DMS53 (cell line): ENCODE measurements at places on chromosomes 2 and 18.
A peak's percentile ranks its signal among the peaks of the same experiment; 100 is the strongest.

- DNase-seq, result peak; percentile 40
Measured at GRCh38 chr2:98121149-98121548, 34.2 kb downstream of the VWA3B start.

GRCh38 chr2:58291726-58292438, 50.8 kb upstream of the FANCL start:
- peak; percentile 69 for DNase-seq

DNA sequence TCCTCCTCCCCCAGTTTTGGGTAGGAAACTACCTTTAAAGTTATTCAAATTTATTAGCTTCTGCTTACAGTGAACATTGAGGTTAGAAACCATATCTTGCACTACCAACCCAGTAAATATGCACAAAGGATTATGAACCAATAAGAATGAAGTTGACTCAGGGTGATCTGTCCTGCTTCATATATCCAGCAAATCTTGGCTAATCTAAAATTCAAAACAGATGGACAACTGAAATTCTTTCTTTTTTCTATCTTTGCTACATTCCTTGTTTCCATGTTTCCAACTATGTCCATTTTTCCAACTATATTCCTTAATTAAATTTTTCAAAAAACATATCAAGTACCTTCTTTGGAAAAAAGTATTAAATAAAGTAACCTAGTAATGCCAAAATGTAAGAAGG, 149.3 kb downstream of the FAM124B start:
- no peak for DNase-seq

- DNase-seq, result no peak
Measured at GRCh38 chr18:23536204-23536603, 32.9 kb downstream of the RMC1 start.

DNA sequence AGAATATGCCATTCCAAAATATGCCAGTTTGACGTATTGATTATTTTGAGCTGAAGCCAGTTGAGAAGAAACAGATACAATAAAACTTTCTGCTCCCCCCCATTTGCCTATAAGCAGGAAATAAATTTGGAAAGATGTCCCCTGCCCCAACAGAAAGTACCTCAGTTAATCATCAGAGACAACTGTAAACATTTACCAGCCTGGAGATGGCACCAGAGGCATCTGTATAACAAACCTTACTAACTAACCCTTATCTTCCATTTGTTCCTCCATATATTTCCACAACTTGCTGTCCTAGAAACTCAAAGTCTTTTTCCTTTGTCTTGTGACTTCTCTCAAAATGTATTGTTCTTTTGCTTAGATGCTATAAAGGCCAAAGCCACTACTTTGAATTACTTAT, 93.8 kb downstream of the AKAIN1 start:
- peak; percentile 62 for DNase-seq

DNA sequence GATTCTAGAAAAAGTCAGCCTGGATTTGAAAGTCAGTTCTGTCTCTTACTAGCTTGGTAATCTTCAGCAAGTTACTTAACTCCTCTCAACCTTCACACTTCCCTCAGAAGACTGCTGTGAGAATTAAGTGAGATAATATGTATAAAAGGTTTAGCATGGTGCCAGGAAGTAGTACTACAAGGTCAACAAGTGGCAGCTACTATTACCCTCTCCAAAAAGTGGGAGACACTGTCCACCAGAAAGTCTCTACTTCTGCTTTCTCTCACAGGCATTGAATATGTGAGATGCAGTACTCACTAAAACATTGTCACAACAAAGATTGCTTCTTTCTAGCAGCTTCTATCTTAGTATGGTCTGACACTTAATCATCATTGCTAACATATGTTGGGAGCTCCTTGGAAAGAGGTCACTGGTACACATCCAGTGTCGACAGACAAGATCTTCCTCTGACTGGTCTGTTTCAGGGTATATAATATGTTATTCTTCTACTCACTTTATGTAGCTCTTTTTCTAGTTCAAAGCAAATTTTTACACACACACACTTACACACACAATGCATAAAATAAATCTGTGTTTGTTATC, 47.9 kb downstream of the DOCK10 start:
- DNase-seq, result no peak

- DNase-seq, result no peak
Measured at GRCh38 chr18:5488844-5489243, 55.0 kb downstream of the EPB41L3 start.

GRCh38 chr2:64317707-64318475, 136.1 kb upstream of the LGALSL start:
- no peak for DNase-seq

DNA sequence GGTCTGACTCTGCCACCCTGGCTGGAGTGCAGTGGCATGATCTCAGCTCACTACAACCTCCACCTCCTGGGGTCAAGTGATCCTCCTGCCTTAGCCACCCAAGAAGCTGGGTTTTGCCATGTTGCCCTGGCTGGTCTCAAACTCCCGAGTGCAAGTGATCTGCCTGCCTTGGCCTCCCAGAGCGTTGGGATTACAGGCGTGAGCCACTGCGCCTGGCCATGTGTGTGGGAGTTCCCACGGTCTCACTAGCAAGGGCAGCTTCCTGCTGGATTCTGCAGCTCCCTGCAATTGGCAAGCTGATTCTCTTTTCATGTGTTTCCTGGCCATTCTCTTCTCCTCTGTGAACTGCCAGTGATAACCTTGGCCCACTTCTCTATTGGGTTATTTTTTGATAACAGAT, 84.0 kb downstream of the USP40 start:
- DNase-seq, result no peak

GRCh38 chr2:101478181-101479001, 3.5 kb upstream of the RFX8 start:
- no peak for DNase-seq

DNA sequence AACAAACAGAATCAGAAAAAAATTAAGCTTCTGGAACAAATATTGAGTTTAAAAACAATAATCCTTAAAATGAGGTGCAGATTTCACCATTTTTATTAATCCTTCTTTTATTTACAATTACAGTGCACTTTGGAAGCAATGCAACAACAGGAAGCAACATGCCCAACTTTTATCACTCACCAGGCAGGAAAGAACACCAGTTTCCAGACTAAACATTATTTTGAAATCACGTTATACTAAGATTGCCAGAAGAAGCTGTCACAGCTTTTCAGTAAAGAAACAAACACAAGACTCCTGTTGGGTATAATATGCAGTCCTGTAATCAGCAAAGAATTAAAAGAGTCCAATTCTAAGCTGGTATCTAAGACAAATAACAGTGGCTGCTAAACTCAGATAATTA, 137.9 kb upstream of the ZC3H15 start:
- DNase-seq, result no peak

DNA sequence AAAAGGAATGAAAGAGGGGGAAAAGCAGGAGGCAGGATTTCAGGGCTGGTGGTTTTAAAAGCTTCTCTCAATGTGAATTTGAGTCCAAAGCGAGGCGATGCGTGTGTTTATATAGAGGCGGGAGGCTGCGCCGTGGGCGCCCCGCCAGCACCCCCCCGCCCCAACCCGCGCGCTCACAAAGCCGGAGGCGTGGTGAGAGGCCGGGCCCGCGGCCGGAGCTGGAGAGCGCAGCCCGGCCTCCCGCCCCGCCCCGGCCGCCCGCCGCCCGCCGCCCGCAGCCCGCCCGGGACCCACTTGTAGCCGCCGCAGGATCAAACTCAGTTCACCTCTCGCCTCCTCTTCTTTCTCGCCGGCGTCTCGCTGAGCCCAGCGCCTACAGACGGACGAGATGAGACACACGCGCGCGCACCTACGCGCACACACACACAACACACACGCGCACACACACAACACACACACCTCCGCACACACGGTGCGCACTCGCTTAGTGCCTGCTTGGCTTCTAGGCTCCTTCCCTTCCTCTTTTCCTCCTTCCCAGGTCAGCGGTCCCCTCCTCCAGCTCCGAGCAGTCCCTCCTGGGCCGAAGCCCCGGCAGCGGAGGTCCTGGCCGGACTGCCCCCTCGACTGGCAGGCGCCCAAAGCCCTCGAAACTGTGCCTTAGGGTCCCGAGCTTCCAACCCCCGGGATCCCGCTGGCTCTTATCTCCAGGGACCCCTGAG, 1.3 kb upstream of the CYP26B1 start:
- peak; percentile 76 for DNase-seq

DNA sequence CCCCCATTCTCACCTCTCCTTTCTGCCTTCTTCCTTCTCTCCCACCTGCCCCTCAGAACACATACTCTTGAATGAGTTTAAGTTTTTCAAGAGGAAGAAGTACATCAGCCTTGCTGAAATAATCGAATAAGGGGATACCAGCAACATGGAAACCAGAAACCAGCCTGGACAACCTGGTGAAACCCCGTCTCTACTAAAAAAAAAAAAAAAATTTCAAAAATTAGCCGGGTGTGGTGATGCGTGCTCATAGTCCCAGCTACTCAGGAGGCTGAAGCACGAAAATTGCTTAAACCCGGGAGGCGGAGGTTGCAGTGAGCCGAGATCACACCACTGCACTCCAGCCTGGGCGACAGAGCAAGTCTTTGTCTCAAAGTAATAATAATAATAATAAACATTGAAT, 75.0 kb upstream of the SLC1A4 start:
- DNase-seq, result no peak

GRCh38 chr18:26405190-26405801, 143.1 kb downstream of the KCTD1 start:
- DNase-seq, result peak; percentile 74

- no peak for DNase-seq
Measured at GRCh38 chr2:186328838-186329237, 157.2 kb upstream of the ZC3H15 start.

DNA sequence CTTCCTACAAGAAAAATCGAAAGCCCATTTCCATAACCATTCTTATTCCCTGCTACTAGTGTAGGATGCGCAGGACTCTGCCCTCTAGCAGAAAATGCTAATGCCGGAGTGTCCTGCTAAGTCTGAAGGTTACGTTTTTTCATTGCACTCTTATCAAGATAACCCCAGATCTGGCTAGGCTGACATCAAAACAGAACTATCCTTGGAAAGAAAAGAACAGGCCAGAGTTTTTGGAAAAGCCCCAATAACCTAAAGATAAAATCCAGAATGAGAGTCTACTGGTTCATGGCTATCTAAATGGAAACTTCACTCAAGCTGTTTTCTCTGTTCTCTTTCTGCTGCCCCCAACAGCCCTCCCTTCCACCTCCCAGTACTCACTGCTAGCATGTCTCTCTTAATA, 913 bp downstream of the RNF152 start:
- DNase-seq, result no peak

DNA sequence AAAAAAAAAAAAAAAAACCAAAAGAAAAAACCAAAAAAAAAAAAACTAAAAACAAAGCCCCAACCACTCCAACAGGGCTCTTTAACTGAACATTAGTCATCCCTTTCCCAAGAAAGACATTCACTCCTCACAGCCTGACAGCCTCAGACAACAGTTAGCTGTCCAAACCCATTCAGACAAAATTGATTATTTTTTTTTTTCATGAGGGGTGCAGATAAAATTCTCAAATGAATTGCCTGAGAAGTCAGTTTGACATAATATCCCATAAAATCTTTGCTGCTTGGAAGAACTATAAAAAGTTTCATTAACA, 206.1 kb upstream of the REV1 start:
- DNase-seq, result no peak

GRCh38 chr2:216289470-216289869, 82.8 kb downstream of the MARCHF4 start:
- DNase-seq, result peak; percentile 52

GRCh38 chr18:27845897-27846296, 331.0 kb downstream of the CDH2 start:
- DNase-seq, result no peak

DNA sequence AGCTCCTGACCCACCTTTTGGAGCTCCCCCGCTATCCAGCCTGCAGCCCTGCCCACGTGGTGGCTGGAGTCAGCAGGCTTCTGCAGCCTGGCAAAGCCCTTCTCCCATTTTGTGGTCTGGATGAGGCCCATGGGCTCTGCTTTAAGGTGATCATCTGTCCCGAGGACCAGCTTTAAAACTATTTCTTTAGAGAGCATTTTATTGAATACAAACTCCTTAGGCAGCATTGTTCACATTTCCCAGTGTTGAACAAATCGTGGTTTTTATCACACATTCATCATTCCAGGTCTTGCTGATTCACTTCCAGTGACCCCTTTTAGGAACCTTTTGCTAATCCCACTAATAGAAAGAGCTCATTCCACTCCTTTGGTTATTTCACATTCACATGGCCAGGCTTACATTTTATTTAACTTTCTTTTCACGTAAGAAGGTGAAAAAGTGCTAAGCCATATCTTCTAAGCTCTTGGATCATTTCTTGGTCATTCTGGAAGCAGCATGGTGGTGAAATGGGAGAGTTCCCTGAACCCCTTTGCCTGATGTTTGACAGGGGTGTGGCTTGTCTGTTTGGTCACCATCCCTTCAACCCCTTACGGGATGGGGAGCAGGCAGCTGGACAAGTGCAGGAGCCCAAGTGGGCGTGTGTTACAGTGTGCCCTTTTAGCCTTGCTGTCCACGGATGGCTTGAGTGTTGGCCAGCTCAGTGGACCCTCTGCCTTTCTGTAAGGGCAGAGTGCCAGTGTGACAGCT, 80.4 kb upstream of the RAPGEF4 start:
- no peak for DNase-seq

GRCh38 chr18:8049147-8049546, 482.0 kb downstream of the PTPRM start:
- DNase-seq, result peak; percentile 53

GRCh38 chr2:219176818-219177551, at the start of gene CNPPD1:
CNPPD1 (minus strand) TSS chr2:219176925; CDS start chr2:219176828, 97 bp downstream.
- DNase-seq, result peak; percentile 94

GRCh38 chr2:62287899-62288880, 92.3 kb downstream of the B3GNT2 start:
- peak; percentile 91 for DNase-seq

DNA sequence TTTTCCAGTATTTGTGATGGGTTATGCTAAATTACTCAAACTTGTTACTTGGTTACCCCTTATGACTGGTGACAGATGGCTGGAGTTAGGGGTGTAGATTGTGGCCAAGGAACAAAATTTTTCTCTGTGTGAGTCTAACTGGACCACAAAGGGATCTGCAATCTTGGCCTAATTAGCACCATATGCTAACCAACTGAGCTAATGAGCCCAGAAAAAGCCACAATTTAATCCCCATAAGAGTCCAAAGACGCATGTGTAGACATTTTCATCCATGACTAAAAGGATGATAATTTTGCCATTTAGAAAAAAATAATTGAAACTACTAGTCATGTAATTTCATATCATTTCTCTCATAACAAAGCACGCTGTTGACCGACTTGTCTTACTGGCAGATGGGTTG, 151.2 kb downstream of the ABCA12 start:
- no peak for DNase-seq

DNA sequence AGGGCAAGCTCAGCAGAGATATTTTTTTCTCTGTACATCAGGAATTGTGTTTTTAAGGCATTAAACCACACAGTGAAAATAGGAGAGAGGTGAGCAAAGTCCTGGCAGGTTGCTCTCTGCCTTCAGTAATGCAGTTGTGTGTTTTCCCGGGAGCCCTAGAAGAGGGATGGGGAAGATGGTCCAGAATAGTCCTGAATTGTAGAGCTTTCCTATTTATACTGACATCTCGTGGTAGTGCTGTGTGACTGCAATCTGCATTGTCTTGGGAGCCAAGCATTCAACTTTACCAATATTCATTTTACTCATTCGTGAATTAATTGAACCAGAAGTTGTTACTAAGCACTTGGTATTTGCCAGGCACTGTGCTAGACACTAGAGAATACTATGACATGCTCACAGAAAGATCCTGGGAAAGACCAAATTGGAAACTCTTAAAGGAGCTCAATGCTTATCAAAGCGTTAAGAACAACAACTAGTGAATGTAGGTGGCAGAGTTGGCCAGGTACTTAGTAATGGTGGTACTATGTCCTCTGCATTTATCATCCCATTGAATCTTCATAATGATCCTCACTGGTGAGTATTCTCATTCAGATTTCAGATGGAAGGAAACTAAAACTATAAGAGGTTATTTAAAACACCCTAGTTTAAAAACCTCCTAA, 214.6 kb downstream of the TRIB2 start:
- DNase-seq, result peak; percentile 60
